ENCODE measurements at places on chromosomes 13 and 19. TPM values are rescaled to one million over a fixed set of nuclear protein-coding genes. Genes with fewer than 3 reads are reported as not detected.

Gene TRPM4
- total RNA-seq: 8.2 TPM

Gene AKT2
- total RNA-seq: 136 TPM

Gene SBK2
- 2.9 TPM for total RNA-seq

Gene GRIK5
- 0.50 TPM for total RNA-seq

All from A549 treated with DMSO at 1 μM for 4 hours (cell line).